Stimulated activated CD4-positive, alpha-beta T cell treated with anti-CD3 and anti-CD28 coated beads, Interleukin-15, amount 100 ng/mL, for 1 hour (primary cell): ENCODE measurements at places on chromosomes 5 and 9.

GRCh38 chr9:81971727-81972126 lies 16.8 kb upstream of the SPATA31D1 start:
- no peak for DNase-seq

DNA sequence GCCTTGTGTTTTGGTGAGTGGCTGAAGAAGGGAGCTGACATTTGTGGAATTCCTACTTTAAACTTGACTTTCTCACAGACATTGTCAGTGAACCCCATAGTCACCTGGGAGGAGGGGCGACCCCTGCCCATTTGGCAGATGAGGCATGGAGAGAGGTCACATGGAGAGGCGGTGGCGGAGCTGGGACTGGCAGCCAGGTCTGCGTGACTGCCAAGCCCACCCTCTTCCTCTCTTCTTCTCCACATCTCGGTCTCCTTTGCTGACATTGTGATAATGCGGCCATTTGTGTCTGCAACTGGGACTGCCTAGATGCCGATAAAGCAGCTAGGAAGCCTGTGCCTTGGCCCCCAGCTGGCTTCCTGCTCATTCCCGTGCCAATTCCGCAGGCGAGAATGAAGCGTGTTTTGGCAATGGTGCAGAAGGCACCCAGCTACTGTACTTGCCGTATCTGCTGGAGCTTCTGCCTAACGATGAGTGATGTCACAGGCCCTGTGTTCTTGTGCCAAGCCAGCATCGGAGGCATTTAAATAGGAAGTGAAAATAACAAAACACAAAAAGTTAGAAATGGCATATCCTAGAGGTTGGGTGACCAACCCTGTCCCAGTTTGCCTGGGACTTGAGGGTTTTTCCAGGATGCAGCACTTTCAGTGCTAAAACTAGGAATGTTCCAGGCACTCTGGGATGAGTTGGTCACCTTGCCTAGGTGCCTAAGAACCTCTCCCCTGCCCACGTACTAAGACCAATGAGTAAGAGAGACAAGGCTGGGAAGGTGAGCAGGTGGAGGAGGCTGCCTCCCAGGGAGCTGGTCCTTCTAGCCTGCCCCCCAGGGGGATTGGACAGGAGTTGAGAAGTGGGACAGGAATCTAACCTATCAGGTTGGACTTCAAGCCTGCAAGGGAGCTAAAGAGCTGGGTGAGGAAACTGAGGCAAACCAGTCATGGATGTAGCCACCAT lies 23.6 kb downstream of the OLFML2A start:
- DNase-seq, result no peak

DNA sequence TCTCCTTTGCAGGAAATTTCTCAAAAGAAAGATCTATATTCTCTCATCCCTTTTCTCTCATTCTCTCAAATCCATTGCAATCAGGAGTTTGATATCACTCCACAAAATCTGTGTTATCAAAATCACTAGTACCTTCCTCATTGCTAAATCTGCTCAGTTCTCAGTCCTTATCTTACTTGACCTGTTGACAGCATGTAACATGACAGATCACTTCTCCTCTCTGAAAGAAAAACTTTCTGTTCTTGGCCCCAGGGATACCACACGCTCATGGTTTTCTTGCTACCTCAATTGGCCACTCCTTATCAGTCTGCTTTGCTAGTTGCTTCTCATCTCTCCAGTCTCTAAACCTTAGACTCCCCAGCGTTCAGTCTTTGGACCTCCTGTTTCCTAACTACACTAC lies 22.1 kb downstream of the SRP19 start:
- no peak for DNase-seq

DNA sequence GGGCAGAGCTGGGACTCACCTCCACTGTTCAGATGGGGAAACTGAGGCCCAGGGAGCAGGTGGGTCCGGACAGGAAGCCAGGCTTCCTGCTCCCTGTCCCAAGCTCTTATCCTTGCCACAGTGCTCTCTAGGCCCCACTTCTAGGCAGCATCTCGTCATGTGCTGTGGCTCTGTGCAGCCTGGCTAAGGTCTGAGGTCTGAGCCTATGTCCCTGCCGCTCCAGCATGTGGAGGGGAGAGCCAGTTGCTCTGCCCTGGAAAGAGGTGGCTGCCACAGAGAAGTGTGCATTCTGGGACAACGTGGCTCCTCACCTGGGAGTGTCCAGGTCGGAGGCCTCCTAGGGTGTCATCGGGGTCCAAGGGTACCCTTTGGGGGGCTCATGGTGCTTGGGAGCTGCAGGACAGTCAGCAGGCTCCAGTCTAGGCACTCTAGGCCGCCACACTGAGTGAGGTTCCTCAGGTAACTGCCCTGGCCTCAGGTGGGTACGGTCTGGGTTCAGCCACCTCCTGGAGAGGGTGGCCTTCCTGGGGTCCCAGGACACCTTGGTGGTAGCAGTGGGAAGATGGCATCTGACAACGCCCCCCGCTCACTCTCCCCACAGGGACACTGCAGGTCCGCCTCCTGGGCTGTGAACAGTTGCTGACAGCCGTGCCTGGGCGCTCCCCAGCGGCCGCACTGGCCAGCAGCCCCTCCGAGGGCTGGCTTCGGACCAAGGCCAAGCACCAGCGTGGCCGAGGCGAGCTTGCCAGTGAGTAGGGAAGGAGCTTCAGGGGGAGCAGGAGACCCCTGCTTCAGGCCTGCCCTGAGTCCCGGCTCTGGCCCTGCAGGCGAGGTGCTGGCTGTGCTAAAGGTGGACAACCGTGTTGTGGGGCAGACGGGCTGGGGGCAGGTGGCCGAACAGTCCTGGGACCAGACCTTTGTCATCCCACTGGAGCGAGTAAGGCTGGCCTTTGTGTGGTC lies 10.4 kb downstream of the PKN3 start:
- DNase-seq, result no peak

DNA sequence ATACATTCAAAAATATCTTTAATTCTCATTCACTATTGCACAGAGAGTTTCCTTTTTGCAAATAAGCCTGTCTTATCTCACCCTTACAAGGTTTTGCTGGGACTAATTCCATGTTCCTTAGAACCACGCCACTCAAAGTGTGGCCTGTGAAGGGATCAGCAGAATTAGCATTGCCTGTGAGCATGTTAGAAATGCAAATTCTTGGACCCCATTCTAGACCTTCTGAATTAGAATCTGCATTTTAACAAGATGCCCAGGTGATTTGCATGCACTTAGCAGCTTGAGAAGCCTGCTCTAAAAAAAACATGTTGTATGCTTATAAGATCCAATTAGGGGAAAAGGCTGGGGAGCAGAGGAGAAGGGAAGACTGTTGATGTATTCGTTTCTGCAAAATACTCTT lies 460.0 kb downstream of the NTRK2 start:
- no peak for DNase-seq

DNA sequence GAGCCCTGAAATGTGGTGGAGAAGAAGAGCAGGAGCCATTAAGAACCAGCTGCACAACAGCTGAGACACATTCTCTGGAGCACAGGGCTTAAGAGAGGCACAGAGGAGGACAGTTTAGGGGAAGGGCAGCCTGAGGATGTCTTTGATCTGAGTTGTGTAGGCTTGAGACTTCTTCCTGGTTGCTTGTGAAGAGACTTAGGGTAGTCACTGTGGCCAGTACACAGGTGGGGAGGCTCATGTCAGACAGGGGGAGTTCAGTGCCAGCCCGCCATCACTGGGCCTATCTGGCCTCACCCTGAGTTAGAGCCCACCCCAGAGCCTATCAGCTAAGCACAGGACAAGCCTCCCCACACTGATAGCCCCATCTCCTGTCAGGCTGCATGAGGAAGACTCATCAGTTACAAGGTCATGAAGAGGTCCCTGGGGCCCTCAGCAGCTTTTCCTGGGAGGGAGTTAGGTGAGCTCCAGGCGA lies 19.8 kb downstream of the SLC22A4 start:
- no peak for DNase-seq

DNA sequence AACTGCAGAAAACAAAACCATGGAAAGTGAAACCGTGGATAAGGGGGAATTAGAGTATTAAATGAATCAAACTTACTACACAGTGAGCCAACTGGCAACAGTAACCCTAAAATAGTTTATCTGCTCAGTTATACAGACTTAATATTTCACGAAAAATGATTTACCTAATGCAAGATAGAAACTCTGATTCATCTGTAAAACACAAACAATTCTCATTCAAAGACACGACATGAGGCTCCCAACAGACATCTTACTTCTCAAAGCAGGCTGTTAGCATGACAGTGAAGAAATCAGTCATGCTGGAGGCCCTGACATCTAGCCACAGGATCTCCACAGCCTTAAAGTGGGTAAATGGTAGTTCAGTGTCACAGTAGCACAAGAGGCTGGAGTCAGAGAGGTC lies 131.2 kb downstream of the FBN2 start:
- DNase-seq, result no peak

- DNase-seq, result no peak
These were observed 1816.5 kb downstream of the MAT2B start for GRCh38 chr5:165321912-165322311.

GRCh38 chr9:129561594-129562281 lies 59.2 kb downstream of the C9orf50 start:
- no peak for DNase-seq

GRCh38 chr9:127786773-127787104 lies 905 bp downstream of the CDK9 start:
- no peak for DNase-seq

GRCh38 chr9:21660976-21661375 lies 141.5 kb upstream of the MTAP start:
- no peak for DNase-seq

- no peak for DNase-seq
These were observed 172.8 kb upstream of the FSTL4 start for GRCh38 chr5:133785182-133785581.

DNA sequence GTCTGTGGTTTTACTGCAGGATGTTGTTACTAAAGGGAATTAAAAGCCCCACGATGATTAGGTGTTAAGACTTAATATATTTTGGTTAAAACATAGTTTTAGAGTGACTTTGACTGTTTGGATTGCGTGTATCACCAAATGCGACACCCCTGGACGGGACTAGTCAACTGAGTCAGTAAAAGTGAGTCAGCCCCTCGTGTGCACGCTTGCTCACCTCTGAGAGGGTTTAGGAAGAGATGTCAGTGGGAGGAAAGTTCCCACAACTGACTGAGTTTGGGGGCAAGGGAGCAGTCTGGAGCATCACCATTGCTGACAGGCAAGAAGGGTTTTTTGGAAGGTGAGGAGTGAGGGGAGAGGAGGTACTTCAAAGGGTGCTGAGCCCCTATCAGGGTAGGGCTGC lies 14.4 kb upstream of the DMRT3 start:
- no peak for DNase-seq

- DNase-seq, result no peak
These were observed 153.5 kb downstream of the PPP2R2B start for GRCh38 chr5:146725025-146725424.

- no peak for DNase-seq
These were observed 65.3 kb downstream of the MARCHF3 start for GRCh38 chr5:126965061-126965475.

DNA sequence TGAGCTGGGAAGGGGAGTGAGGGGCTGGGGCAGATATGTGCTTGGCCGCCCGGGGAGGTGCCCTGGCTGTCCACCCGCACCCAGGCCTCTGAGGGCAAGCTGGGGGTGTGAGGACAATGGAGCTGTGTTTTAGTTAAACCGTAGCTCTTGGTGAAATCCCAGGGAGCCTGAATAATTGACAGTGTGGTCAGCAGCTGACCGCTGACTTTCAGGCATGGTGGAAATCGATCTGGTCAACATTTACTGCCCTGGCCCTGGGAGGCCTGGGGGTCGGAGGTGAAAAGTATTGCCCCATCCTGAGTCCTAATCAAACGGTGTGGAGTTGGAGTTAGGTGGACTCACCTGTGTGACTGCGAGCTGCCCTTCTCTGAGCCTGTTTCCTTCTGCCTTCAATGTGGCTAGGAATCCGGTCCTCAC lies 31.2 kb upstream of the CRB2 start:
- DNase-seq, result no peak

DNA sequence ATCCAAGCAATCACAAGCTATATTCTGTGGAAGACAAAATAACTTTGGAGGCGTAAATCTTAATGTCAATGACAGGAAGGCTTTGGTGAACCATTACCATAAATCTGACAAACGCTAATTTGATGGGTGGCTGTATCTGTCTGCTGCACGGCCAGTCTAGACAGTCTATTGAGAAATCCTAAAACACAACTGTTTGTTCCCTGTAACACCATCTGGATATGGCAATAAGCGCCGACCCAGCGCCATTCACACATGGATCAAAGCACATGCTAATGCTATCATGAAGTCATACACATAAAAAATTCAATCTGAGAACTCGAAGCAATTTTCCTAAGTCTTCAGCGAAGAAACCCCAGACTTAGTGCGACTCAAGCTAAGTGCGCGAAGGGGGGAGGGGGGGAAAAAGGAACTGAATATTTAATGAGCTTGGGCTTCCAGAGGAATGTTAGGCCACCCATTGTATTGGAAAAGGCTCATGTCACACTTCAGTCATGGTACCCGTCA lies 95.1 kb downstream of the ARL15 start:
- DNase-seq, result no peak

DNA sequence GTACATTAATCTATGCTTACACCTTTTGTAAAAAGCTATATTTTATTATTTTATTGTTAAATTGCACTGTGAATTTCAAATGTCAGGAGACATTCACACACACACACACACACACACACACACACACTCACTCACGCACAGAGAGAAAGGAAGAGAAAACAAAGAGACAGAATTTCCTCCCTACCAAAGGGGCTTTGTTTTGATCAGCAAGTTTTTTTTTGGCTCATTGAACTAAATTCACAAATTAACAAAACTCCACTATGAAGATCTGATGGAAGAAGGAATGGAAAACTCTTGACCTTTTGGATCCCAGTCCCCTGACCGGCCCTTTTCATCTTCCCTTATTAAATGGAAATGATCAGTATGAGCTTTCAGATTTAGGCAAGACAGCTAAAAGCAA lies 161.2 kb downstream of the PDE4D start:
- no peak for DNase-seq

DNA sequence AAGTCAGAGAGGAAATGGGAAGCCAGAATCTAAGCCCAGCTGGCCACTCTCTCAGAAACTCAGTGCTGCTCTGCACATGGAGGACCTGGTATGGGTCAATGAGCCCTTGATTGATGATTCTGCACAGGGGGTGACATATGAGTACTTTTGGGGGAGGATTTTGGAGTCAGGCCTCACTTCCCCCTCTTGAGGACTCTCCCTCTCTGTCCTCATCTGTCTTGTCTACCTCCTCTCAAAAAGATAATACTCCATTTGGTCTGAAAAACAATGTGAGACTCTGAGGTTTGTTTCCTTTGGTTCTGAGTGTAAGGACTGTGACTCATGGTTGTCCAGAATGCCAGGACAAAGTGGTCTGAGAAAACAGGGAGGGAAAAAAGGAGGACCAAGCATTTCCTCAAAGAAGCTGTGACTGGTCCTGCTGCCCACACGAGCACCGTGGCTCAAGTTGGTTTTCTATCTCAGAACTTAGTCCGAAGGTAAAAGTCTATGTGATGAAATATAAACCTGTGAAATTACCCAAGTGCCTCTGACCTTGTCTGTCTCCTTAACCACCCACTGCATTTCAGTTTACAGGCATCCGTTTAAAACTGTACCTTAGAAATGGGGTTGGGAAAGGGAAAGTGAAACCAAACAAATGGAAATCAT lies 11.1 kb downstream of the TTC39B start:
- DNase-seq, result no peak

- DNase-seq, result no peak
These were observed 67.9 kb downstream of the YTHDC2 start for GRCh38 chr5:113581388-113581787.

- DNase-seq, result no peak
These were observed 4.0 kb downstream of the GADD45G start for GRCh38 chr9:89608641-89609335.
